ENCODE measurements at places on chromosomes 13 and 19.

- peak; percentile 88 for DNase-seq
Measured at GRCh38 chr19:13833330-13834243, 38.3 kb downstream of the ZSWIM4 start.

- DNase-seq: no peak
Measured at GRCh38 chr19:6011206-6011605, 33.3 kb upstream of the RANBP3 start.

- DNase-seq: peak; percentile 39
Measured at GRCh38 chr19:49875857-49876421, 1.2 kb downstream of the AKT1S1 start.

DNA sequence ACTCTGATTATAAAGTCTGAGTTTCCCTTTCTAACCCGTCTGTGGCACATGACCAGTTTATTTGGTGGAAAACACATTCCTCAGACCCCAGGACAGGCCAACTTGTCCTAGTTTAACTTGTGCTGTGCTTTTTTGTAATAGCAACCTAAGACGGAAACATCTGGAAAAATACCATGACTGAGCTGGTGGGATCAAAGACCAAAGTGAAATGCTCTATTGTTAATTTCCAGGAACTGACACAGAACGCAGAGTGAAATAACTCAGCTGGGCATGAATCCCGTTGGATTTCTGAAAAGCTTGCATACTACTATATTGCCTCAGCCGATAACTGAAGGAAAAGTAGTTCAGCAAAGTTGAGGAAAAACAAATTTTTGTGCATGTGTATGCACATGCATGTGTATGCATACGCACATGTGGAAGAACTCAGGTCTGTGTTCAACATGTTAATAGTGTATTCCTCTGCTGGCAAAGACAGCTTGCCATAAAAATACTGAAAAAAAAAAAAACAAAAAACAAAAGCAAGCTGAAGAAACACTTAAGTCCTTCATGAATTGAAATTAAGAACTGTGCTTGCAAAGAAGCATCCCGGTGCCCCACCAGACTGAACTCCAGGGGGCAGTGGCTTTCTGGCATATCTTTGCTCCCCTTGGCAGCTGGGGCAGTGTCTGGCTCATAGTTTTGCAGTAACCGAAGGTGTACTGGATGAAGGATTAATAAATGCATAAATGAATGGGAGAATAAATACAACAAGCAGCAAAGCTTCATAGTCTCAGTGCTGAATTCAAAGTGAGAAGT is 187.8 kb downstream of the LHFPL6 start:
- DNase-seq: no peak

GRCh38 chr13:43783820-43784219 is 3.0 kb downstream of the ENOX1 start:
- DNase-seq: no peak

GRCh38 chr13:59398127-59398526 is 765.6 kb downstream of the DIAPH3 start:
- DNase-seq: no peak

- DNase-seq: no peak
Measured at GRCh38 chr13:50518131-50518530, 325.4 kb downstream of the DLEU7 start.

GRCh38 chr13:34011552-34012085 is 193.7 kb downstream of the RFC3 start:
- no peak for DNase-seq

DNA sequence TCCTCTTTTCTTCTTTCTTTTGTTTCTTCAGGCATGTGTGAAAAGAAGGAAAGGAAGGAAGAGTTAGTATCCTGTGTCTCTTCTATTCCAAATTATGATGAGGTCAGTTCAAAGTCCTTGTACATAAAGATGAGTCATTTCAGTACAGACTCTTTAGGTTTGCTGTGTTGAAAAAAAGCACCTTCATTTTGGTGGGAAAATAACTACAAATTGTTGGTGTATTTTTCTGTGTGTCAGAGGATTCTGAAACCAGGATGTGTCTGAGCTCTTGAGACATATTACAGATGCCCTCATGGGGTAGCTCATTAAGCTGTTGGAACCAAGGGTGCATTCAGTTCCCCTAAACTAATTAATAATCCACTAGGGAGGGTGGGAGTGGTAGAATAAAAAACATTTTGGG is 5.8 kb upstream of the HSPH1 start:
- DNase-seq: no peak

- DNase-seq: no peak
Measured at GRCh38 chr13:30142486-30143211, 164.7 kb downstream of the KATNAL1 start.

DNA sequence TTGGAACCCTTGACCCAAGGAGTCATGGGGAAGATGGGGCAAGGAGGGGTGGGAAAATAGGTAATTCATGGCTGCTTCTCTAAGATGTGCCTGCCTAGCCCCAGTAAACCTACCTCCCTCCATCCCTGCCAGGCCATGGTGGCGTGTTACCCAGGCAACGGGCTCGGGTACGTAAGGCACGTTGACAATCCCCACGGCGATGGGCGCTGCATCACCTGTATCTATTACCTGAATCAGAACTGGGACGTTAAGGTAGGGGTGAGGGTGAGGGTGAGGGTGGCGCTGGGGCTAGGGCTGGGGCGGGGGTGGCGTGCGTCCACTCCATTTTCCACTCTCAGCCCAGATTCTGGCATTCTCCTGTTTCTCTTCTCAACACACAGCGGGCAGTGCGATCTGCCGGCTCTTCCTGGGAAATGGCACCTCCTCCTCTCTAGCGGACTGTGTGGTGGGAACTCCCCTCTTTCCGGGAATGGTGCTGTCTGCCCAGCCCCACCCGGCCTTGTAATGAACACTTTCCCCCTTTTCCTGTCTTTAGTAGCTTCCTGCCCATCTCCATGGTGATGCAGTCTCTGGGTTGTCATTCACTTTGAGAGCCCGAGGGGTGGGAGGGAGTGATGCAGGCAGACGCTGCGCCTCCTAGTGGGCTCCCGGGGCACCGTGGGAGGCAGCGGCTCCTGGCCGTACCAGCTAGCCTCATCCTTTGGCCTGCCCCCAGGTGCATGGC is 7.6 kb downstream of the EGLN2 start:
- DNase-seq: peak; percentile 68

GRCh38 chr19:16698914-16699313 is 20.7 kb upstream of the NWD1 start:
- no peak for DNase-seq

GRCh38 chr19:1767464-1767933 is 14.2 kb downstream of the ONECUT3 start:
- DNase-seq: peak; percentile 52

- no peak for DNase-seq
Measured at GRCh38 chr19:38773469-38774177, at the start of gene LGALS7. TSS of gene LGALS7 (minus strand) at chr19:38773517. CDS start at chr19:38773492, 25 bp downstream.

DNA sequence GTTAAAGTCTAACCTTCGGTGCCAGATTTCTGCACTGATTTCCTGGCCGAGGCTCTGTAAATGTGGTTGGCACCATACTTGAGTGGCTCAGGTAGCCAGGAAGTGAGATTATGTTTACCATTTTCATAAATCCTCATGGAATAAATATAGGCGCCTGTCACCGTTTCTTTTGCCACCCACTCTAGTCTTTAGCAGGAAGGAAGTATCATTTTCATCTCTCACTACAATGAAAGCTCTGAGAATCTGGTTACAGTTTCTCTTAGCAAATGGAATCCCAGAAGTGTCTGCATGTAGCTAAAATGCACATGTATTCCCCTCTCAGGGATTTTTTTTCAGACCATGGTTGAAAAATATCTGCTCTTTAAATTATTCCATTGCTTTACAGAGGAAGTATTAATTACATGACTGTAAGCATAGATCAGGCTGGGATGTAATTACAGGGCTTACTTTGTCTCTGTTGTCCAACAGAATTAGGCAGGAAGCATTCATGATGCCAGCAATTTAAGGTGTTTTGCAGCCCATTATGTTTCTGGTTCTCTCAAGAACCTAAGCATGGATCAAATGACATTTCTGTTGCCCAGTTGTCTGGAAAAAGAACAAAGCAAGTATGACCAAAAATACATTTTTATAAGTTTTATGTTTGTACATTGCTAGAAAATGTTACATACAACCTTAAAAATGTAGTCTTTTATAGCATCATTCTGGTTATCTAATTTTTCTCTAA is 221.7 kb upstream of the SPRY2 start:
- DNase-seq: no peak

DNA sequence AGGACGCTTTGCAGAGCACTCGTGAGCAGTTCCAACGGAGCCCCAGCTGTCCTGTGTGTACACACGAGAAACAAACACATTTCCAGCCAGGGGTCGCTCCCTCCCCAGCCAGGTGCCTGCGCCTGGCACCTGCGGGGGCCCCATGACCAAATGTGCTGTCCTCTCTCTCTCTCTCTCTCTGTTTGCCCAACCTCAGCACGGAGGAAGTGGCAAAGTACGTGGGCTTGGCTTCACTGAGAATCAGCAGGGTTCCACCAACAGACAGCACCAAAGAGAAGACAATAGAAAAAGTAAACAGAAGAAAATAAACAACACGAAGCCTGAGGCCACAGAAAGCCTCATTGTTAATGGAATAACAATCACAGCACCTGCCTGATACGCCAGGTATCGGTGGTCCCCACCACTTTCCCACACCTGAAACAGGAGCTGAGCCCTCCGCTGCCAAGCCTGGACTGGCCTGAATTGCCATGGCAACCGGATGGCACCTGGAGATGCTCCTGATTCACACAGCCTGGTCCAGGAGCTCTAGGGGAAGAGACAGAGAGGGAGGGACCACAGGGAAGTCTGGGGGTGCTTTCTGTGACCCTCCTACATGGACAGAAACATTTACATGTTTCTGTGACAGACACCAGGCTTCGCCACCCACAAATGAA is 103.9 kb upstream of the CACNA1A start:
- DNase-seq: no peak

DNA sequence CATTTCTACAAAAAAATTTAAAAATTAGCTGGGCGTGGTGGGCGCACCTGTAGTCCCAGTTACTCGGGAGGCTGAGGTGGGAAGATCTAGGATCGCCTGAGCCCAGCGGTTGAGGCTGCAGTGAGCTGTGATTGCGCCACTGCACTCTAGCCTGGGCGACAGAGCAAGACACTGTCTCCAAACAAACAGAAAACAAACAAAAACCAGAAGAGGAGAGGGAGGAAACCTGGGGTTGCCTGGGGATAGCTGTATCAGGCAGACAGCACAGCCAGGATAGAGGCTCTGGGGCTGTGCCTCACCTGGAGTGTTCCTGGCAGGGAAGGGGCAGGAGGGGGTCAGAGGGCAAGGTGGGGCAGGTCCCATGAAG is 2.6 kb upstream of the POLR2E start:
- DNase-seq: no peak

DNA sequence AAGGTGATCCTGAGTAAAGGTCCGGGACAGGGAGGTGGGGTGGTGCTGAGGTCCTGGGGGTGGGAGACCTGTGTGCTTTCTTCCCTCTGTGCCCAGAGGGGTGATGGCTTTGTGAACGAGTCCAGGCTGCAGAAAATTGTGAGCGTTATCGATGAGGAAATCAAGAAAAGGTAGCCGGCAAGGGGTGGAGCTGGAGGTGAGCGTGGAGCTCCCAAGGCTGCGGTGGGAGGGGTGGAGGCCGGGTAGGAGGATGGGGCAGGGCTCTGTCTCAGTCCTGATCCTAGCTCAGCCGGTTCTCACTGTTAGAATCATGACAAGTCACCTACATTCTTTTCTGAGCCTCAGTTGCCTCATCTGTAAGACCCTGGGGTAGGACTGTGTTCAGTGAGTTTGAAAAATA is 4.0 kb downstream of the SELENOV start:
- no peak for DNase-seq

- no peak for DNase-seq
Measured at GRCh38 chr13:45974500-45974899, 78.0 kb downstream of the ZC3H13 start.

DNA sequence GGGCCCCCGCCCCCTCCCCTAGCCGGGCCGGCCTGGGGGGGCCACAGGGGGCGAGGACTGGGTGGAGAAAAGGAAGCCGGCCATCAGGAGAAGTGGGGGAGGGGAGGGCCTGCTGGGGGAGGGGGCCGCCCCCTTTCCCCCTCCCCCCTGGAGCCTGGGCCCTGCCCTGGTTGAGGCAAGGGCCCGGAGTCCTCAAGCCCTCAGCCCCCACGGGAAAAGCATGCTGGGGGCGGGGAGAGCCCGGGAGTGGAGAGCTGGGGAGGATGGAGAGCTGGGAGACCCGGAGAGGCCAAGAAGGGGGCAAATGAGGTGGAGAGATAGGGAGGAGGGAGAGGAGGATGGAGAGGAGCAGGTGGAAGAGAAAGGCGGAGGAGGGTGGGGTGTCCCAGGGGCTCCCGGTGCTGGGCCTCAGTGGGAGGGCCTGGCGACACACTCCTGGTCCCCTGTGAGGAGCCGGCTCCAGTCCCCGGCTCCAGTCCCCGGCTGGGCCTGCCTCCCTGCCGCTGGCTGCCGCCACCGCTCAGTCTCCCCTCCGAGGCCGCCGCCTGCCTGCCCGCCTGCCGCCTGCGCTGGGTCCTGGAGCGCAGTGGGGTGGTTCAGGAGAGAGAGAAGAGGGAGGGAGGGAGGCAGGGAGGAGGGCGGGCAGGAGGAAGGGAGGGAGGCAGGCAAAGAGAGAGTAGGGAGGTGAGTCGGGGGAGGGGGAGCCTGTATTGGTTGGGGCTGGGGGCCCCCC is at the start of gene GRIK5:
TSS of gene GRIK5 (minus strand) at position 588 of the 733 bp plus-strand sequence. CDS start 4,436 bp downstream, outside the sequence.
- DNase-seq: no peak

DNA sequence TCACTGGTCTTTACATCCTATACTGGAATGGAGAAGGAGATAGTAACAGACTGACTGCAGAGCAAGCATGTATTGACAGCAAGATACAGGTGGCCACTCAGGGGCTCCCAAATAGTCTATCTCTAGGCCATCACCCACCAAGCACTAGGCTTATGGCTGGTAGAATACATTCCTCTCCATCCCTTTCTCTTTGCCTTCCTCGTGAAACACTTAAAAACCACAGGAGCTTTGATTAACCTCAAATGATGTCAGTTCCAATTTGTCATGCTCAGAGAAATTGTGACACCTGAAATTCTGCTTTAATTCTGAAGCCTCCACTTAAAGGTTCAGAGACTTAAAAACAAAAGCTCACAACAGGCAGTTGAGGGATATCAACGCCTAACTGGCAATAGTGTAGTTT is 17.2 kb downstream of the ENOX1 start:
- DNase-seq: no peak

GRCh38 chr13:79386125-79386826 is 19.8 kb downstream of the RBM26 start:
- DNase-seq: no peak

DNA sequence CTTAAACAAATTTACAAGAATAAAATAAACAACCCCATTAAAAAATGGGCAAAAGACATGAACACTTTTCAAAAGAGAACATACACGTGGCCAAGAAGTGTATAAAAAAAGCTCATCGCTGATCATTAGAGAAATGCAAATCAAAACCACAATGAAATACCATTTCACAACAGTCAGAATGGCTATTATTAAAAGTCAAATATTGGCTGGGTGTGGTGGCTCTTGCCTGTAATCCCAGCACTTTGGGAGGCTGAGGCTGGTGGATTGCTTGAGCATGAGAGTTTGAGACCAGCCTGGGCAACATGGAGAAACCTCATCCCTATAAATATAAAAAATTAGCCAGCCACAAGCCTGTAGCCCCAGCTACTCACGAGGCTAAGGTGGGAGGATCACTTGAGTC is 89.9 kb downstream of the UBL3 start:
- DNase-seq: no peak

GRCh38 chr19:10604460-10604980 is 17.4 kb upstream of the AP1M2 start:
- no peak for DNase-seq

Measured in activated CD4-positive, alpha-beta T cell treated with anti-CD3 and anti-CD28 coated beads for 24 hours (primary cell).